ENCODE measurements at places on chromosomes 12 and 14.

DNA sequence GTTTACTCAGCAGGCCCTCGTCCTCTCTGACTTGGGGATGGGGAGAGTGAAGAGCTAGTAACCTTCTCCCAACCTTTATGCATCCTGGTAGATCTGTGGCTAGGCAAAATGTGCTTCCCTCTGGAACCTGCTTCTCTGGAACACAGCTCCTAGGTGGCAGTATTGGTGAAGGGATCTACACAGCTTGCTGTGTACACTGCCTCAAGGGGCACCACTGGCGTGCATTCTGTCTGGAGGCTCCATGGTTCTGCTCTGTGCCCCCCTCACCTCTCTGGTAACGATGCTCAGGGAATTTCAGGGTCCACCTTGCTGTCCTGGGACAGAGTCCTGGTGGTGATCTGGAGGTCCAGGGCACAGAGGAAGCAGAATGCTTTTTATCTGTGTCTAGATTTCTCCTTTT is 43.5 kb upstream of the KCNA5 start:
- no peak for DNase-seq

GRCh38 chr14:24270537-24271133 is 762 bp downstream of the RABGGTA start:
- no peak for DNase-seq

GRCh38 chr12:109357032-109357431 is 9.3 kb downstream of the MYO1H start:
- no peak for DNase-seq

DNA sequence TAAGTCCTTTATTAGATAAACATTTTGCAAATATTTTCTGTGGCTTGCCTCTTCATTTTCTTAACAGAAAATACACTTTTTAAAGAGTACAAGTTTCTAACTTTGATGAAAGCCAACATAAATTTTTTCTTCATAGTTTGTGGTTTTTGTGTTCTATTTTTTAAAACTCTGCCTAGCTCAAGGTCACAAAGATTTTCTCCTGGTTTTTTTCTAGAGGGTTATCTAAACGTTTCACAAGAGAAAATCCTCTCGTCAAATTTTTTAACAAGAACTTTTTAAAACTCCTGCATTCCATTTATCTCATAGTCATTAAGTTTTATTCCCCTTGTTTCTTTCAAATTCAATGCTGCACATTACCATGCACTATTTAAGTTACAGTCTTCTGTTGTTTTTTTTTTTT is 8.2 kb downstream of the AREL1 start:
- DNase-seq, result no peak

DNA sequence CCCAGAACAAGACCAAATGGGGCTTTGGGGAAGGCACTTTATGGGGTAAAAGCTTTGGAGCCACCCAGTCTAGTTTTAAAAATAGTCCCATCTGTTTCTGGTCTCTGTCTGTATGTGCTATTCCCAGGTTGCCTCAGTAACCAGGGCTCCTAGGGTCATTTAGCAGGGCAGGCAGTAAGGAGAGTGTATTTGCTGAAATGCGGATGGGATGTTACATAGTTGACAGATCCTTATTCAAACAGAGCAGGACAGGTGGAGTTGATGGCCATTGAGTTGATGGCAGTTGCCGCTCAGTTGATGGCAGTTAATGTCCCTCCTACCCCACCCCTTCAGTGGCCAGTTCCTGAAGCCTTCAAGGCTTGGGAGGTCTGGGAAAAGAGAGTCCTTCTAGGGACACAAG is 4.6 kb downstream of the ZC3H10 start:
- no peak for DNase-seq

- DNase-seq, result no peak
Observed at GRCh38 chr14:54593860-54594259, 26.9 kb downstream of the SAMD4A start.

DNA sequence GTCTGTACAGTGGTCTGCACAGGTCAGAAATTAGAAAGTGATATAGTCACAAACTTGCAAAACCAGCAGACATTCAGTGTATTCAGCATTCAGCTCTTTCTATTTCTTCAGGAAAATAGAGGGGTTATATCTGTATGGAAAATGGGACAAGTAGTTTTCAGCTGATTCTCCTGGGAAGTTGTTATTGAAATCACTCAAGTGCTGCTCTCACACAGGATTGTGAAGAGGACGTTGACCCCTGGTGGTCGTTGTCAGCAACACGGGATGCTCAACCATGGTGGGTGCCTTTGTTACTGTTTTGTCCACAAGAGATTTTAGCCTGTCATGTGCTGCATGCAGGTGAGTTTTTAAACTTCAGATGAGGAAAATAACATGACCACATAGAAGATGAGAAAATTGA is 981.8 kb downstream of the TMEM121 start:
- DNase-seq, result peak; percentile 1

DNA sequence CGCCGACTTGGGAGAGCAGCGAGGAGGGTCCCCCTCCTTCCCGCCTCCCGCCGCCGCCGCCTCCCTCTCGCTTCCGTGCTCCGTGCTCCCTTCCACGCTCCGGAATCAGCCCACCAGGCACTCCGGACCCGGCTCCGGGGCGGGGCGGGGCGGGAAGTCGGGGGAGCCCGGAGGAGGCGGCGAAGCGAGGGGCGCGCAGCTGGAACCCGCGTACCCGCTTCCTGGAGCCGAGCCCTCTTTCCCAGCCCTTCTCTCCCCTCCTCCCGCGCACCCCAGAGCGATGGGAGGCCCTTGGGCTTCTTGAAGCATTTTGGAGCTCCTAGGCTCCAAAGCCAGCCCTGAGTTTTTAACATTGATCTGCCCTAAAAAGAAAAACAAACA is at the start of gene SYNDIG1L:
Gene SYNDIG1L (minus strand): TSS at position 9 of the 381 bp plus-strand sequence. CDS start 16,466 bp downstream, outside the sequence.
- peak; percentile 68 for DNase-seq

GRCh38 chr12:113625499-113625898 is 153.8 kb upstream of the LHX5 start:
- no peak for DNase-seq

- DNase-seq, result no peak
Observed at GRCh38 chr12:6083601-6084000, 40.9 kb downstream of the VWF start.

GRCh38 chr12:81125691-81126090 is 47.8 kb downstream of the ACSS3 start:
- no peak for DNase-seq
